ENCODE measurements at places on chromosomes 13 and 19.

DNA sequence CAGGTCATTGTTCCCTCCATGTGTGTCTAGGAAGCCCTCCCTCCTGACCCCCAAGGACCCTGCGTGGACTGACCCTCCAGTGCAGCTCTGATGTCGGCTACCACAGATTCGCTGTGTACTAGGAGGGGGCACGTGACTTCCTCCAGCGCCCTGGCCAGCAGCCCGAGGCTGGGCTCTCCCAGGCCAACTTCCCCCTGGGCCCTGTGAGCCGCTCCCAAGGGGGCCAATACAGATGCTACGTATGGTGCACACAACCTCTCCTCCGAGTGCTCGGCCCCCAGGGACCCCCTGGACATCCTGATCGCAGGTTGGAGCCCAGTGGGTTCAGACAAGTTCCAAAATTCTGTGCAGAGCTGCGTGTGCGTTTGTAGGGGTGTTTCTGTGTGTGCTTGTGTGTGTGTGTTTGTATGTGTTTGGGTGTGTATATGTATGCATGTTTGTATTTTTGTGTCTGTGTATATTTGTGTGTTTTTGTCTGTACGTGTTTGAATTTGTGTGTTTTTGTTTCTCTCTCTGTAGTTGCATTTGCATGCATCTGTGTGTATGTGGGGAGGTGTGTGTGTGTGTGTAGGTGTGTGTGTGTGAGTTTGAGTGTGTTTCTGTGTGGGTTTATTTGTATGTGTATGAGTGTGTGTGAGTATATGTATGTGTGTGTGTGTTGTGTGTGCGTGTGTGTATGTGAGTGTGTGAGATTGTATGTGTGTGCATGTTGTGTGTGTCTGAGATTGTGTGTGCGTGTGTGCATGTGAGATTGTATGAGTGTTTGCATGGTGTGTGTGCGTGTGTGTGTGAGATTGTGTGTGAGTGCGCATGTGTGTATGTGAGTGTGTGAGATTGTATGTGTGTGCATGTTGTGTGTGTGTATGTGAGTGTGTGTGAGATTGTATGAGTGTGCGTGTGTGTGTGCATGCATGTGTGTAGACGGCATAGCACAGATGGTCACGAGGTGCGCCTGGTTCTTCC is 21.4 kb upstream of the LILRA2 start:
- no peak for DNase-seq

DNA sequence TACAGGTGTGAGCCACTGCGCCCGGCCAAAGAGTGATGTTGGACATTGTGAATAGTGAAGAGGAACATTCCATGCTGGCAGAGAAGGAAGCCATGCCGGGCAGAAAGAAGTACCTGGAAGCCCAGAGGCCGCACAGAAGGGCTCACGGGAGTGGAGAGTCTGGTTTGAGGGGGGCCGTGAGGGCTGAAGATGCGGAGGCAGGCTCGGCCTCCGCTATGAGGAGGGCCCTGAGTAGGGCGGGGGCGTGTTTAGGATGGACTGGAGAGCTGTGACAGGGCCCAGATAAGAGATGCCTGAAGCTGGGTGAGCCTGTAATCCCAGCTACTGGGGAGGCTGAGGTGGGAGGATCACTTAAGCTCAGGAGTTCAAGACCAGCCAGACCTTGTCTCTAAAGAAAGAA is 1.6 kb downstream of the JOSD2 start:
- no peak for DNase-seq

GRCh38 chr13:42876270-42876714 is 94.9 kb downstream of the FAM216B start:
- no peak for DNase-seq

DNA sequence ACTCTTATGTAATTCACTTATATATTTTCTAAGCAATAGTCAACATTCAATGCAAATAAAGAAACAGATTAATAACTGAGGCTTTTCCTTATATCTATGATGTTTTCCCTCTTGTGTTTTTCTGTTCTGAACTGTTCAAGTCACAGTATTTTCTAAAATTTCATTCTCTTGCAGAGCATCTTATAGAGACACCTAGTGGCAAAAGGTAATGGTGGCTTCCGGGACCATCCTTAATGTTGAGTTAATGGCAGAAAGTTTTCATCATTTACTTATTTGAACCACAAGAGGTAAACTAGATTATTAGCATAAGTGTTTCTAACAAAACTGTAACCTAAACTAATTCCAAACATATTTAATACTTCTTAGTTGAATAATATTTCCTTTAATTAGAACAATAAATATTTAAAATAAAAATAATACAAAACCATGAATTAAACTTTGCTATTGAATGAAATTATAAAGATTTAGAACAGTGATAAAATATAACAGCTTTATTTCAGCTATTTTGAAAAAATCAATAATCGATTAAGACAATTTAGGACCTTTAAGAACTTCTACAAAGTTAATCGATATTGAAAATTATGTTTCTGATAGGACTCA is 1.7 kb upstream of the SLITRK5 start:
- no peak for DNase-seq

DNA sequence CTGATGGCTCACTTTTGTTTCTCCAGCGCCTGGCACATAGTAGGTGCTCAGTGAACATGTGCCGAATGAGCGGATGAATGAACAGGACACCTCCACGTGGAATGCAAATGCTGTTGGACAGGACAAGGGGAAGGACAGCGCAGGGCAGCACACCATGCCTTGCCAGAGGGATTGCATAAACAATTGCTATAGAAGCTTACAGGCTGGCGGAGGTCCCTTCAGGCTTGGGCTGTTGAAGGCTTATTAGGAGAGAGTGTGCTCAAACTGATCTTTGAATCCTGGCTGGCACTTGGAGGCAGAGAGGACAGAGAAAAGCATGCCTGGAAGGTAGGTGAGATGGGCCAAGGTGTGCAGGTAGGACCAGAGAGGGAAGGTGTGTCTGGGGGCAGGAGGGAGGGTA is 35.9 kb upstream of the ZNF536 start:
- no peak for DNase-seq

DNA sequence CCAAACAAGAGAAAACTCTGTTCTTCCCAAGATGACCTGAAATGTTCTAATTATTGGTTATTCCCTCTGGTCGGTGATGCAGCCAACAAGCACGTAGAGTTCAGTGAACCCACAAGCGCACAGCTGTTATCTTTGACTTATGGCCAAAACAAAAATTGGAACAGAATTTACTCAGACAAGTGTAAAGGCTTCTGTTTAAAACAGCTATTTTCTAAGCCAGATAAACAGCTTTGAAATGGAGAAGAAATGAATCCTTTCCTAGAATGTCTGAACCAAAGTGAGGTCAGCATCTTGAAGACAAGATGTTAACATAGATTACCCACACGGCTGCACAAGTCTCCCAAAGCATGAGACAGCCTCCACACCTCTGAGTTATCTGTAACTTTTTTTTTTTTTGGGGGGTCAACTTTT is 669.2 kb downstream of the DIAPH3 start:
- peak; percentile 80 for DNase-seq

DNA sequence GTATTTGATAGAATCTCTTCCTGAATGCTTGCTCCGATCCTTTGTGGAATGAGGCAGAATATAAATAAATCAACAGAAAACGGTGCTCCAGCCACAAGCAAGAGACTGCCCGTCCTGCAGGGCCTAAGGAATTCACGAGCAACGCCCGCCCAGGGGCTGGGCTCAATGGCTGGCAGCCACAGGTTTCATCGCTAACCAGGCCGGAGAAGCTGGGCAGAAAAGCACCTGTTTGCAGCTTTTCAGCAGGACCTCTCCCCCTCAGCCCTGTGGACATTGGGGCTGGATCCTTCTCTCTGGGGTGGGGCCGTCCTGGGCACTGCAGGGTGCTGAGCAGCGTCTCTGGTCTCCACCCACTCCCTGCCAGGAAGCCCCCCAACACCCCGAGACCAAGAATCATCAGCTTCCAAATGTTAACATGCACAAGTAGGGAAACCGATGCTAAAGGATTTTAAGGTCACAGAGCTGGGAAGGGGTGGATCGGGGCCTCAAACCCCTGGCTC is 102.5 kb downstream of the GADD45B start:
- DNase-seq: peak; percentile 89

- DNase-seq: no peak
Observed at GRCh38 chr13:99376924-99377323, 69.7 kb upstream of the GPR183 start.

DNA sequence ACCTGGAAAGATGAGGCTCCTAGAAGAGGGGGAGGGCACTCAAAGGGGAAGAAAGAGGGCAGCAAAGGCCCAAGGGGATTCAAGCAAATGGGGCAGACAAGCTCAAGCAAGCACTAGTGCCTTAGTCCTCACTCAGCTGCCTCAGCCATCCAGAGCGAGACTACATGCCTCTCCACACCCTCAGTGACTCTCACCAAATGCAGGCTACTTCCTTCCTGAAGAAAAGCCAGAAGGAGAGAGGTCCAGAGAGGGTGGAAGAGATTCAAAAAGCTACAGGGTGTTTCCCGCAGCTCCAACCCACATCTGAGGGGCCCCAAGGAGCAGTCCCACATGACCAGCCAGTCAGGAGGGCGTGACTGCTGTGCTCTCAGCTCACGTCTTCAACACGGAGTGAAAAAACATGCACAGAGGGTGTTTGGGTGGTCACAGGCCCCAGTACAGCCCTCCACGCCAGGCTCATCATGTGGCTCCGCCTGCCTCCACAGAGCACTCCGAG is 40.5 kb downstream of the MIPEP start:
- DNase-seq: no peak

DNA sequence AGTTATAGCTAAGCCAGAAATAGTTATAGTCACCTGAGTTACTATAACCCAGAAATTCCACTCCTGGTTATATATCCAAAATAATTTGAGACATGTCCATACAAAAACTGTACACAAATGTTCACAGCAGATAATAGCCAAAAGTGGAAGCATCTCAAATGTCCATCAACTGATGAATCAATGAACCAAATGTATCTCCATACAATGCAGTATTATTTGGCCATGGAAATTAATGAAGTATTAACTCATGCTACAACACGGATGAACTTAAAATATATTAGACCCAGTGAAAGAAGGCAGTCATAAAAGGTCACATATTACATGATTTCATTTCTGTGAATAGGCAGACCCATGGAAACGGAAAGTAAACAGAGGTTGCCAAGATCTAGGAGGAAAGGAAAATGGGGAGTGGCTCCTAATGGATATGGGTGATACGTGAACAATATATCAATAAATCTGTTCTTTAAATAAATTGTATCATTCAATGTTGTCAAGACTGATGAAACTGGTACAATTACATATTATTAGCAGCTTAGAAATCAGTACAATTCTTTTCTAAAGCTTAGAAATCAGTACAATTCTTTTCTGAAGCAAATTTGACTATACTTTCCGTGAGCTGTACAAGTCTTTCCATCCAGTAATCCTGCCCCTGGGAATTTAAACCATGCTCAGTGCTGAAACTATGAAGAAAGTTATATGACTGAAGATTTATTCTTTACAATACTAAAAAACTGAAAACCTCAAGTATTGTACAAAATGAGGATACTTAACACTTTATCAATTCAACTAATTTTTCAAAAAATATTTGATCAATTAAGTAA is 47.0 kb upstream of the DIAPH3 start:
- DNase-seq: no peak

- DNase-seq: peak; percentile 95
Observed at GRCh38 chr13:106182404-106182803, 353.1 kb downstream of the EFNB2 start.

- DNase-seq: peak; percentile 46
Observed at GRCh38 chr19:14023404-14024235, 4.3 kb upstream of the RLN3 start.

DNA sequence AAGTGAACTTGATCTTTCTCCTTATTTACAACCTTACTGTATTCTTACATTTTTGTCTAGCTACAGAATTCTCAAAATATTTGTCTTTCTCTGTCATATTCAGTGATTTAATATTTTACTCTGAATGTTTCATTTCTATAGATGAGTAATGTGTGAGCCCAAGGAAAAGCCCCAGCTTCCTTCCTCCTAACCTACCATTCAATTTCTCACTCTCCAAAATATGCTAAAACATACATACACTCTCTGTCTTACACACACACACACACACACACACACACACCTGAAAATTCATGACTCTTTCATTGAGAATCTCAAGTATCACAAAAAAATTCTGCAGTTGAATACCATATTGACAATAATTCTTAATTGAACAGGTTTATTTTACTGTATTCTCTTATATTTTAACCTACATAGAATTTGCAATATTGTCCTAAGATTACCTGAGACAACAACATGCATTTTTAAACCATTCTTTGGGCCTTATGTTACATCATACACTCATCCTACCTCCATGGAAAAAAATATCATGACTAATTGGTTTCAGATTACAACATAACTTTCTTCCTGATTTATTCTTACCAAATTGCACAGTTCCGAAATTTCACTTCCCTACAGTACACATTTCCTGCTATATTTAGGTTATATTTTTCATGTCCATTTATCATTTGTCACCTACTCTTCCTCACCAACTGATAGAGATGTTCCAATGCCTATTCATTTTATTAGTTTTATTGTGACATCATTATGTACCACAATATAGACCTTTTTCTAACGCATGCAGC is 1965.6 kb upstream of the PCDH20 start:
- DNase-seq: no peak

DNA sequence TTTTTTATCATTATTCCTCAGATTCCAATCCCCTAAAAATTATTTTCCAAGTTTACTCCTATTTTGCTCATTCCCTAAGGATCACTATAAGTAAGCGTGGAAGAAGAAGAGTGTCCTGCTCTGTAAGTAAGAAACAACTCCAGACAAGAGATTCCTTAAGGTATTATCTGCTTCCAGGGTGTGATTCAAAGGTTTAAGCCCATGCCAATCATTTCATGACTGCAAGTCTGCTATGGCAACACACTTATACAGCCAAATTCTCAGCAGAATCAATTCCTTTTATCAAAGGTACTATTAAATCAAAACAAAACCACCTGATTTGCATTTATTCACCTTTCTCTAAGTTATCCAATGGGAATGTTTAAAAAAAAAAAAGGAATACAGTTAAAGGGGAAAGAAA is 43.7 kb downstream of the FOXO1 start:
- no peak for DNase-seq

DNA sequence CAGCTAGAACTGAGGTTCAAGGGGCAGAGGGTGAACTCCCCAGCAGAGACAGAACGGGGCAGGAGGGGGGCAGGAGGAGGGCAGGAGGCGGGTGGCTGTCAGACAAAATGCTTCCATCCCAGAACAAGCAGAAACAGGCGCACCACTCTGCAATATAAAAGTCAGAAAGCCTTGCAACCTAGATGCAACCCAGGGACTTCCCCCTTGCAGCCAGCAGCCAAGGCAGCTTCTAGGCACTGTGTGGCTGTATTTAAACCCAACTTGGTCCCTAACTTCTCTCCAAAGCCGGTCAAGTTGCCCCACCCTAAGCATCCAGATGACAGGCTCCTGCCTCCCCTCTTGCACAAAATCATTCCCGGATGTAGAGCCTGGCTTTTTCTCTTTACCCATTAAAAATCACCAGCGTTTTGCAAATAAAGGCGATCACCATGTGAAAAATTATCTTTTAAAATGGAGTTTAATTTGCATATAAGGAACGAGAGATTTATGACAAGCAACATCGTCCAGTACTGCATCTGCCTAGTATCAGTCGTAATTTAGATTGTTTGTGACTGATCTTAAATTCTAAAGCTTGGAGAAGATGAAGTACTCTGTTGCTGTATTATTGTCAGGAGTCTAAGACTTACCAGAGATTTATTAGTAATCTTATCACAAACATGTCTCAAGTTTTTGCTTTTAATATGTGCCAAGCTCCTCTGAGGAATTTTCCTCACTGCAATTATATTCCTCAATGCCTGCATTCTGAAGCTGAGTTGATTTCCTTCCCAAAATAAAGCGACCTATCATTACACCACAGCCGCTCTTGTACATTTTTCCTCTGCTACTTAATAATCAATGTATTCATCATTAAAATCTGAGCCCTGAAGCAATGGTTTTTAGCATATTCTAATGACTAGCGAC is 307.1 kb upstream of the ZNF507 start:
- no peak for DNase-seq

GRCh38 chr13:30789166-30789862 is 54.0 kb downstream of the ALOX5AP start:
- DNase-seq: no peak

Measured in EH (cell line).